ENCODE measurements at places on chromosomes 2 and 18. TPM values are rescaled to one million over a fixed set of nuclear protein-coding genes. Genes with fewer than 3 reads are reported as not detected.

- DNase-seq, result no peak
Observed at GRCh38 chr2:185643434-185643833, 95.2 kb upstream of the FSIP2 start.

GRCh38 chr2:16240402-16240801 lies 300.1 kb downstream of the MYCN start:
- no peak for DNase-seq

Gene HOXD1
- polyA plus RNA-seq, result not detected

- DNase-seq, result no peak
Observed at GRCh38 chr18:50097702-50098101, 97.2 kb downstream of the MYO5B start.

DNA sequence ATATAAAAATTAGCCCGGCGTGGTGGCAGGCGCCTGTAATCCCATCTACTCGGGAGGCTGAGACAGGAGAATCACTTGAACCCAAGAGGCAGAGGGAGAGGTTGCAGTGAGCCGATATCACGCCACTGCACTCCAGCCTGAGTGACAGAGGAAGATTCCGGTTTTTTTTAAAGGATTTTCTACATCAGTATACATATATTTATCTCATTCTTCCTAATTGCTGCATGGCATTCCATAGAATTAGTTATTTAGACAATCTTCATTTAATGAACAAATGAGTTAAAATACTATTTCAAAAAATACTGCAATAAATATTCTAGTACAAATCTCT lies 2.0 kb downstream of the GTF3C2 start:
- DNase-seq, result no peak

DNA sequence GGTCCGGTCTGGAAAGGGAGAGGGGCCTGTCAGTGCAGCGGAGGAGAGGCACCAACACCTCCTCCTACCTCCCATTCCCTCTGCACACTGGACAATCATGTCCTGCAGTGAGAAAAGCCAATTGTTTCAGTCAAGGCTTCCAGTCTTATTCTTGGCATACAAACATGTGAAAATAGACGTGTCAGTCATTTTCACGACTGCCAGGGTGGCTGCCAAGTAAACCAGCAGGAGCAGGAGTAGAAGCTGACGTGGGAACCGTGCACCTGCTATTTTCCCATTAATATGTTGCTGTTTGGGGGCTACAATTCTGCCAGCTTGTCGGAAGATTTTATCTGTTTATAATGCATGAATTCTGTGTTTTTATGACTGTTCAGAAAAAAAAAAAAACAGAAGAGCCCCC lies 202.3 kb downstream of the SPP2 start:
- no peak for DNase-seq

Gene EML6
- polyA plus RNA-seq, result 0.12 TPM

GRCh38 chr18:10262566-10262965 lies 191.9 kb upstream of the APCDD1 start:
- DNase-seq, result no peak

DNA sequence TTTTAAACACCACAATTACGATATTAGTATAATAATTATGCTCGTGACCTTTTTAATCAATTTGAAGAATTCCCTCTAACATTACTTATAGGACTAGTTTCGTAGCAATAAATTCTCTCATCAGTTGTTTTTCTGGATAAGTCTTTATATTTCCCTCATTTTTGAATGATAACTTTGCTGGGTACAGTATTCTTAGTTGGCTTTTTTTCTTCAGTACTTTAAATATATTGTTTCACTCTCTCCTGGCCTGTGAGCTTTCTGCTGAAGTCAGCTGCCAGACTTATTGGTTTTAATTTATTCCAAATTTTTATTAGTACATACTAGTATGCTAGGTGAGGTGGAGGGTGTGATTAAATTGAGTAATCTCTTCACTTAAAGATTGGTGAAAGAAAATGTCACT lies 123.8 kb upstream of the CNTNAP5 start:
- DNase-seq, result no peak

Gene BCL2
- polyA plus RNA-seq, result 0.27 TPM

GRCh38 chr2:57177176-57177575 lies 869.4 kb upstream of the VRK2 start:
- no peak for DNase-seq

Gene RTP5
- polyA plus RNA-seq, result not detected

Gene SMYD1
- not detected for polyA plus RNA-seq

Gene STAM2
- 38.0 TPM for polyA plus RNA-seq

Gene PXDN
- 271 TPM for polyA plus RNA-seq

DNA sequence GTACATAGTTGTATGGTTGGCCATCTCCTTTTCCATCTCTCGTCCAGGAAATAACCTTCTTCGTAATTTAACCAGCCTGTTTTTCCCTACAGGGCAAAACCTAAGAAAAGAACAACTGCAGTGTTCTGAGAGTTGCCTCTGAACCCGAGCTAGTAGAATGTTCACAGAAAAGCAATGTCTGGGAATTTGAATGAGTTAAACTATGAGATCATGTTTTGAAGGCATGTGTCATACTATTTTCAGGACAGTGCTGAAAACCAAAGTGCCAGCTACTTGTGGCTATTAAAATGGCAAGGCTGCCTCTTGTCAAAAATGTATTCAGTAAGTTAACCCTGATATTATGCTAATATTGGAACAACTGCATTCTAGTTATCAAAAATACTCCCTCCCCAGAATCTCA lies 482.9 kb upstream of the SPRED2 start:
- DNase-seq, result no peak

DNA sequence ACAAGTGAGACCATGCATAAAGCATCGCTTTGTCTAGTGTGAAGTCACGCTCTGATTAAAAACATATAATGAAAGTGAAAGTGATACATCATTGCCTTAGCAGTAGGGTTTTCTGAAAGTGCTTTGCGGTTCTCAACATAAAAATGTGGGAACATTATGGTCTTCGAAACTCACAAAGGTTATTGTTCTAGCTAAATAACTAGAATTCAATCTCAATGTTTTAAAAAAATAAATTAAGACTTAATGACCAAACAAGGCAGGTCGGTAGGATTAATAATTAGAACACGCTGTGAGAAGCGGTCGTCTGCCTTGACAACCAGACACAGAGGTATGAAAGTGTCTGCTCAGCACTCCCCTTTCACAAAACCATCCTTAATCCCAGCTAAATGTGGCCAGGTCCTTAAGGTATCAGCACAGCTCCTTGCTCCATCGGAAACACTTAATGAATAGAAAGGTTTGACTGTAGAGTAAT lies 42.2 kb downstream of the KLHL14 start:
- no peak for DNase-seq

- DNase-seq, result peak; percentile 13
Observed at GRCh38 chr2:8416849-8417832, 264.7 kb upstream of the ID2 start.

DNA sequence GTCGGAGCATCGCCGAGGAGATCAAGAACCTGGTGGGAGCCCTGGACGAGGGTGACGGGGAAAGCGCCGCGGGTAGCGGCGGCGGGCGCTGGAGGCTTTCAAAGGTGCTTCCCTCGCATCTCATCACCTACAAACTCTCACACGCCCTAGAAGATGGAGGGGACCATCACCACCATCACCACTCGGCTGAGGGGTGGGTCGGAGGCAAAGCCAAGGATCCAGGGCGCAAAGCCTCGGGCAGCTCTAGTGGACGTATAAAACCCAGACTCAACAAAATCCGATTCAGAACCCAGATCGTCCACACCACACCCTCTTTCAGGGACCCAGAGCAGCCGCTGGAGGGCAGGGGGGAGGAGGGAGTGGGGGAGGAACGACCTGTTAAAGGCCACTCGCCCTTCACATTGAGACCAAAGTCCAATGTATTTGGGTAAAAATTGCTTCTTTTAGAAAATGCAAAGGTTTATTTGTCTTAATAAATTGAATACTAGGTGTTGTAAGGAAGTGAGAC lies 1.5 kb downstream of the SOWAHC start:
- DNase-seq, result no peak

Gene CCDC74A
- 5.2 TPM for polyA plus RNA-seq

DNA sequence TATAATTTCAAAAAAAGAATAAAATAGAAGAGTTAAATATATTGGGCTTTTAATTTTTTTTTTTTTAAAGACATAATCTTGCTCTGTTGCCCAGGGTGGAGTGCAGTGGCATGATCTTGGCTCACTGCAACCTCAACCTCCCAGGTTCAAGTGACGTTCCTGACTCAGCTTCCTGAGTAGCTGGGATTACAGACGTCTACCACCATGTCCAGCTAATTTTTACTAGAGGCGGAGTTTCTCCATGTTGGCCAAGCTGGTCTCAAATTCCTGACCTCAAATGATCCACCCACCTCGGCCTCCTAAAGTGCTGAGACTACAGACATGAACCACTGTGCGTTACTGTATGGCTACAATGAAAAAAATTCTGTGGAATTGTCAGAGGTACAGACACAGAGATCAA lies 98.1 kb upstream of the RGPD4 start:
- DNase-seq, result no peak

DNA sequence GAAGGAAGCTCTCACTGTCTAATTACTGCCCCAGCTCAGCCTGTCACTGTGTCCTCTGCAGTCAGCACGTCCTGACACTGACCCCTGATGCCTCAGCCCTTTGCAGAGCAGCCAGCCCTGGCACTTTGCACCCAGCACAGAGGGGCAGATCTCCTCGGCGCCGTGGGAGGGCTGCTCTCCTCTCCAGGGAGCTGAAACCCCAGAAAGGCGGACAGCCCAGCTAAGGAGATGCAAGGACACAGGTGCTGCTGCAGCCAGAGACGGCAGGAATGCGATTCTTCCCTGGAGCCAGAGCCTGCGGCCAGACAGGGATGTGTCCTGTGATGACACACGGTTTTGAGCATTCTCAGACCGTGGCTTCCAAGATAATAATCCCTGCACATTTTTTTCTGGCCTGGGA lies 34.5 kb upstream of the SIX3 start:
- DNase-seq, result no peak

Gene DNAH7
- 0.74 TPM for polyA plus RNA-seq

Gene ANKRD30B
- not detected for polyA plus RNA-seq

Gene KLHL41
- polyA plus RNA-seq, result 0.22 TPM

Gene NTSR2
- polyA plus RNA-seq, result not detected

Gene ANKRD30BL
- not detected for polyA plus RNA-seq

GRCh38 chr18:50602466-50602865 lies 42.6 kb downstream of the MAPK4 start:
- DNase-seq, result no peak

DNA sequence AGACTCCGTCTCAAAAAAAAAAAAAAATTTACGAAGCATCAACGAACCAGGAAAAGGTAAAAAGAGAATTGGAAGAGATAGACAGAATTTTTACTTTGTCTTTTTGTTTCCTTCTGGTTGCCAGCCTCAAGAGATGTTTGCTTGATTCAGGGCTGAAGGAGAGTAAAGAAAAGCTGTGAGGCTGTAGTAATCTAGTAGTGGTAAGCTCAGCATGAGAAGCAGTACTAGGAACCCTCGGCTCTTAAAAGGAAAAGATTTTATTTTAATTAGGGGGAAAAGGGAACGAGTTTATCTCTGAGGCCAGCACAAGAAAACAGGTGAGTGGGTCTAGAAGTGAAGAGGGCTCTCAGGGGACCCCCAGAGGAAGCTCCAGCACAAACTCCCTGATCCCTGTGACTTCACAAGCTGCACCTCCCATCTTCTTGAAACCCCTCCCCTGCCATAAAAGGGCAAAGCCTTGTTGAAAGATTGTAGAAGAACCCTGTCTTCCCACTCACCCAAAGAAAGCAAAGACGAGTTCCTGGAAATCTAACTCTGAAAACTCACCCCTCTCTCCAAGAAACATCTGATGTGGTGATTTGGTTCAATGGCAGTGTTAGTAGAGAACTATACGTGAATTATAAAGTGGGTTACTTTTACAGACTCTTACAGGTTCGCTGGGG lies 8.6 kb downstream of the RBMS1 start:
- no peak for DNase-seq

DNA sequence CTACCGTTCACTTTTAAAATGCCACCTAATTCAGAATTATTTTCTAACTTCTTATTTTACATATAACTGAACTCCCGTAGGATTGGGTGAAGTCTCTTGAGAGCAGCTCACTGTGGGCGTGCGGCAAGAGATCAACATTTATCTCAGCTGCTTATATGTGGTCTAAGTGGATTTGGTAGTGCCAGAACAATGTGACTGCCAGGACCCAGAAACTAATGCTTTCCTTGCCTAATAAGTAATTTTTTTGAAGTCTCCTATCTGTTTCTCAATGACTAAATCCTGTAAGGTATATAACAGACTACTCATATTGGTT lies 11.2 kb upstream of the NFE2L2 start:
- peak; percentile 72 for DNase-seq

- DNase-seq, result no peak
Observed at GRCh38 chr2:119929537-119929936, 83.3 kb upstream of the EPB41L5 start.

Gene C2orf78
- not detected for polyA plus RNA-seq

GRCh38 chr2:219538504-219538951 lies 5.1 kb downstream of the CHPF start:
- DNase-seq, result no peak

Gene PROKR1
- not detected for polyA plus RNA-seq

Gene GCFC2
- polyA plus RNA-seq, result 14.3 TPM

DNA sequence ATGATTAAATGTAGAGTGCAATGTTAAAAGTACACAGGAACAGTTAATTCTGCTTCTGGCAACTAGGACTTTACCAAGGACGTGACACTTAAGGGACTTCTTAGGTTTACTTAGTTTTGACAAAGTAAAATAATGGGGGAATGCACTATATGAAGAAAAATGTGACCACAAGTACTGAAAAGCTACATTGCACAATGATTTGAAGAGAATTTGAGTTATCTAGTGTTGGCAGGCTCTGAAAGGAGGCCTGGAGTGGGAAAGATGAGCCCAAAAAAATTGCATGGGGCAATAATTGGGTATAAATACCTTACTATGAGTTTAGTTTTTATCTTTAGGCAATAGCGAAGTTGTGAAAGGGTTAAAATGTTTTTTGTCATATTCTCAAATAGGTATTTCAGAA lies 173.7 kb downstream of the DOK6 start:
- DNase-seq, result no peak

- no peak for DNase-seq
Observed at GRCh38 chr2:233199870-233200269, 51.6 kb upstream of the ATG16L1 start.

DNA sequence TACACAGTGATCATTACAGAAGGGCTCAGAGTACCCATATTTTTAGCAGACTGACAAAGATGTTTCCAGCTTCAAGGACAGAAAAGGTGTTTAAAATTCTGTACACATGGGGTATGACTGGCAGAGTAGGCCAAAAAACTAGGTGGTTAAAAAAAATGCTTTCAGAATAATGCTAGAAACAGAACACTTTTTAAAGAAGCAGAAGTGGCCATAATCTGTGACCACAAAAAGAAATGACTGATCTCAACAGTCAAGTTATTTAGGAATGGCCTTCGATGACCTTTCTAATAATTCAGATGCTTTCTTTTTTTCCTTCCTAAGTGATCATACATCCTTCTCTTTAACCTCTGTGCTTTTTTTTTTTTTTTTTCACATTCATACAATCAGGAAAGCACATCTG lies 4.1 kb upstream of the AQP4 start:
- no peak for DNase-seq

DNA sequence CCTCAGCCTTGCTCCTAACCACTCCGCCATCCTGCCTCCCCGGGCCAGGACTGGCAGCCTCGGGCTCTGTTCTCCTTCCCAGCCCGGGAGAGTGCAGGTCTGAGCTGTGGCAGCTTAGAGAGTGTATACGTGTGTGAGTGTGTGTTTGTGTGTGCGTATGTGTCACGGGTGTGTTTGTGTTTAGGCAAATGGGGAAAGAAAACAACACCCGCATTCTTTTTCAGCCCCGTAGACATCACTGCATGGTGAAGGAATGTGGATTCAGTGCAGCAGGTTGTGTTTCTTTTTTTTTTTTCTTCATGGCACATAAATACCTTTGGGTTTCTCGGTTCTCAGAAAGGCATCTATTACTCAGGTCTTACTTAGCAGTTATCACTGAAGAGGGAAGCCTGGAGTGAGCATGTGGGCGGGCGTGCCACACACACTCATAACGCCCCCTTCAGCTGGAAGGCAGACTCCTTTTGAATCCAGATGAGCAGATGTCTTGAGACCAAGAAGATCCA lies 44.2 kb downstream of the GLI2 start:
- peak; percentile 76 for DNase-seq
